ENCODE measurements at places on chromosomes 11 and 22. TPM values are rescaled to one million over a fixed set of nuclear protein-coding genes. Genes with fewer than 3 reads are reported as not detected.

Gene WNT11
- total RNA-seq = 1.7 TPM

Gene TMA7B
- 2.8 TPM for total RNA-seq

Gene TRIM49
- not detected for total RNA-seq

Gene ADAMTS8
- total RNA-seq = not detected

Gene ZDHHC13
- total RNA-seq = 22.7 TPM

Gene KDM4D
- 0.64 TPM for total RNA-seq

Gene PLEKHA7
- total RNA-seq = 0.10 TPM

Gene VSIG2
- not detected for total RNA-seq

Gene CCND1
- 0.67 TPM for total RNA-seq

Gene C11orf86
- not detected for total RNA-seq

Gene OR2AT4
- total RNA-seq = not detected

Gene CDCA5
- total RNA-seq = 59.2 TPM

Gene CRYBA4
- total RNA-seq = not detected

Gene RASSF7
- total RNA-seq = 13.3 TPM

Gene NPAS4
- not detected for total RNA-seq

Gene MUC5B
- not detected for total RNA-seq

Gene CHADL
- total RNA-seq = 0.40 TPM
